Karpas-422 (cell line): ENCODE measurements at places on chromosomes 1 and 21. TPM values are rescaled to one million over a fixed set of nuclear protein-coding genes. Genes with fewer than 3 reads are reported as not detected.

PLEKHA6 gene
- 0.30 TPM in 1 of 2 replicates, not detected in the other for total RNA-seq

TNFRSF14 gene
- total RNA-seq = 10.3 and 15.6 TPM in 2 replicates

PRKACB gene
- total RNA-seq = 23.1 and 68.1 TPM in 2 replicates

LCE1F gene
- not detected in 2 replicates for total RNA-seq

- DNase-seq = no peak
- H3K36me3 ChIP-seq = no peaks in the 10 kb centered on the region
- no peaks in the 10 kb centered on the region for H3K27me3 ChIP-seq
- no peaks in the 10 kb centered on the region for H3K4me1 ChIP-seq
- H3K4me3 ChIP-seq = no peak overlapping the region
- no peak overlapping the region for H3K27ac ChIP-seq
These were observed 45.0 kb upstream of the HOOK1 start for GRCh38 chr1:59769736-59770095.

DNA sequence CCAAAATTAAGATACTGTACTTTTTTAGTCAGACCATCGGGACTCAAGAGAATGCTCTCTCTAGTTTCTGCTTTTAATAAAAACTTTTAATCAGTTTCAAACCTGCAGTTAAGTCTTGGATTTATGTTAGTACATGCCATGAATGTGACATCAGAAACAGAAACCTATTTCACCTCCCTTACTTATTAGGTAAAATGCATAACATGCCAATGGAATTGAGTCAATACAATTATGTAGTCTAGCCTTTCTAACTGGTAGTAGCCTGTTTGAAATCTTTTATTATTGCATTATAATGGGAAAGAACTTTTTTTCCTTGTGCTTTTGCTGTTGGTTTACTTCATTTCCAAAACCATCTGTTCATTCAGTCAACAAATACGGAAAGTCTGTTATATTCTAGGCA is 4.8 kb downstream of the PHACTR4 start:
- H3K27me3 ChIP-seq = no peaks in the 10 kb centered on the region
- no peak for DNase-seq
- peak overlapping the region; percentile 51 for H3K27ac ChIP-seq
- H3K4me1 ChIP-seq = peaks cover 30% of the 10 kb centered on the region
- H3K4me3 ChIP-seq = no peak overlapping the region
- no peaks in the 10 kb centered on the region for H3K36me3 ChIP-seq

GRCh38 chr1:224898937-224899336 is 30.5 kb upstream of the DNAH14 start:
- H3K27ac ChIP-seq = no peak overlapping the region
- no peak overlapping the region for H3K4me3 ChIP-seq
- DNase-seq = no peak
- H3K27me3 ChIP-seq = no peaks in the 10 kb centered on the region

DNA sequence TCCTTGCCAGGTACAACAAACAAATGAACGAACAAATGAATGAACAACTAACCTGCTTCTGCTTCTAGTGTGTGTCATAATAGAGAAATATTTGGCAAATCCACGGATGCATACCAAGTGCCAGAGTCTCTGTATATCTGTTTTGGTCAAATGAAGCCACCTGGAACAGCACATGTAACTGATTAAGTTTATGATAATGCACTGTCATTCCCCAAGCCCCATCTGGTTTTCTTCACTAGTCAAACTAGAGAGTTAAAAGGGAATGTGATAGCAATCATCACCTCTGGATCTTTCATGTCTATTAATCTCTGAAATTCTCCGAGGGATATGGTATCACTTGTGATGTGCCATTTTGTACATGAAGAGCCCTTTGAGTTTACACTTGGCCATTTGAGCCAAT is 21.0 kb upstream of the SCAF4 start:
- no peaks in the 10 kb centered on the region for H3K27me3 ChIP-seq
- H3K27ac ChIP-seq = no peak overlapping the region
- no peak for DNase-seq
- H3K36me3 ChIP-seq = no peaks in the 10 kb centered on the region
- H3K4me3 ChIP-seq = no peak overlapping the region

DNA sequence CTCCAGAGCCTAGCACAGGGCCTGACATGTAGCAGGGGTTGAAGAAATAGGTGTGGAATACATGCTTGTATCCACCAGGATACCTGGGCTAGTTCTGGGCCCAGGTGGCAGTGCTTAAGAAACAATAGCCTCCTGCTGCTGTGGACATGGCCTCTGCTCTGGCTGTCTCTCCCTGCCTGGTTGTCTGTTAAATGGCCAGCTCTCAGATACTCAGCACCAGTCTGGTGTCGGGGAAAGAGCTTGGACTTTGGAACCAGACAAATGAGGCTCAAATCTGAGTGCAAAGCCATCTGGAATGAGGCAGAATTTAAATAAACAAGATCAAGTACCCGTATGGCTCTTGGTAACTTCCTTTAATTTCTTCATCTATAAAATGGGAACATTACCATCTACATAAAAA is 31.5 kb downstream of the SESN2 start:
- no peaks in the 10 kb centered on the region for H3K27me3 ChIP-seq
- DNase-seq = no peak
- H3K27ac ChIP-seq = no peak overlapping the region
- peaks cover 13% of the 10 kb centered on the region for H3K4me1 ChIP-seq
- no peak overlapping the region for H3K4me3 ChIP-seq
- H3K36me3 ChIP-seq = no peaks in the 10 kb centered on the region

DNA sequence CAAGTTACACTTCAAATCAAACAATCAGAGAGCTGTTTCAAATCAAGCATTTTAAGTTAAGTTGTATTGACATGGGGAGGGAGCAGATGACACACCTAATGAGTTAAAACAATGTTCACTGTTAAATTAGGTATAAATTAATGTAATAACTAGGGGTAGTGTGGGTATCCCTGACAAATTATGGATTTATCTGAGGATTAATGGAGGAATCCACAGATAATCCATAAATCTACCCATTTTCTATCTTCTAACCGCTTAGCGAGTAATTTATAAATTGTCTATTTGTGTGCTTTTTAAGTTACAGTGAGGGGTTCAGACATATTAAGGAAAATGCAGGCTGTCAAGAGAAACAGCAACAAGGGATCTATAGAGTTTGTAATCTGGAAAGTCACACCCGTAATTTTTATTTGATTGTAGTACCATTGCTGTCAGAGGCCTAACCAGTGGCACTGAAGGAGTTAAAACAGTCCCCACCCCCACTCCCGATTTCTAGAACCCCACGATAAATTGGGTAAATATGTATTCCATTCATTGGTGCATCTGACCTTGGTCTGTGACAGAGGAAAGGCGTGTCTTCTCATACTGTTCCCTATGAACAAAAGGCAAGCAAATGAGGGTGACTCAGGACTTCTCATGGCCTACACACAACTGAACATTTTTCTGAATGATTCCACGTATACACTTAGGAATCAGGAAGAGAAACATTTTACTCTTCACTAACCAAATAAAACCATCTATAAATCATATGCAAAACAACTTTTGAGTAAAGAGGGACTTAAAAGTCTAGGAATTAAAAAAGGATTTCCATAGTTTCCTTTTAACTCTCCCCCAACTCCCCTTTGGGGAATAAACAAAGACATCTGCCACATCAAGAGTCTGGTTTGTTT is 7.4 kb downstream of the IRF2BP2 start:
- H3K27ac ChIP-seq = peak overlapping the region; percentile 83; the same call in 1 of the 2 replicates
- H3K4me1 ChIP-seq = peaks cover 92% of the 10 kb centered on the region
- 0 out of 2 replicates have a peak, but pooled peaks cover 3% of the 10 kb centered on the region for H3K36me3 ChIP-seq
- DNase-seq = peak; percentile 65
- 0 out of 2 replicates have a peak overlapping the region, but pooled peaks have one; percentile 28 for H3K4me3 ChIP-seq

GRCh38 chr1:227943381-227944089 is 4.2 kb downstream of the WNT9A start:
- H3K27ac ChIP-seq = no peak overlapping the region
- no peak overlapping the region for H3K4me3 ChIP-seq
- no peaks in the 10 kb centered on the region for H3K27me3 ChIP-seq
- no peak for DNase-seq
- no peaks in the 10 kb centered on the region for H3K36me3 ChIP-seq
